GM18507 (cell line): ENCODE measurements at places on chromosomes 13 and 19.

DNA sequence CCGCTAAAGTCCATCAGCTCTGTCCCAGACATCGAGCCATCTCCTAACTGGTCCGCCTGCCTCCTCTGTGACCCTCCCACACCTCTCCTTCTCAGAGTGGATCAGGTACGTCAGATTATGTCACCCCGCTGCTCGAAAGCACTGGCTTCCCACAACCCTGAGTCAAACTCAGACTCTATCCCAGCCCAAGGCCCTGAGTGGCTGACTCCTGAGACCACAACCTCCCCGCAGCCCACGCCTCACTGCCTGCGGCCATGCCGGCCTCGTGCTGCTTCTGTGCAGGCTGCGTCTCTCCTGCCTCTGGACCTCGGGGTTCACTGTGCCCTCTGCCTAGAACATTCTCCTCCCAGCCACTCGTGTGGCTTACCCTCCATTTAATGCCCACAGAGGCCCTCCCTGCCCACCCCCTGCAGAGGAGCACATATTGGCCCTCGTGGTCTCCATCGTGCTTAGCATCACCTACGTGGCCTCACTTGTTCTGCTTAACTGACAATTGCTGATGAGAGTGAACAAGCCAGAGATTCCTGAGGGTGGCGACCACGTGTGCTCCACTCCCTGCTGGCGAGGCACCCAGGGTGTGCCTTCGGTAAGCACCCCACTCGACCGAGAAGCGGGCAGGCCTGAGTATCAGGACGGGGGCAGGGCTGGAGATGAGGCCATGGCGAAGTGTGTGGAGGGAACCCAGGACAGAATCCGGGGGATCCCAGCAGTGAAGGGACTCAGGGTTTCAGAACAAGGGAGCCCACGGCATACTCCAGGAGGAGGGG, 13.5 kb upstream of the FKRP start:
- DNase-seq, result no peak

DNA sequence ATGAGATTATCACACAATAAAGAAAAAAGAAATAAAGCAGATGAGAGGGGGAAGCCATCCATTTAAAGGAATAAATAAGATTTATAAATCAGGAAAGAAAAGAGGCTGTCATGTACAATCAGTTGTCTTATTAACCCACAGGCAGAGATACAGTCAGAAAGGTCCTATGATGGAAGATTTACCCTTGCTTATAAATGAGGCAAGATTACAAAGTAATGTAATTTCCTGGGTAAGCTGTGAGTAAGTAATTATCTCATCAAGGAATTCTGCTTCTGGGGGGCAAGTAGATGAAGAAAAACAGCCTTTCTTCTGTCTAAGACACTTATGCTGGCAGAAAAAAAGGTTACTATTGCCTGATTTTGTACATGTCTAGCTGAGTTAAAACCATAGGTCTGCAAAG, 146.4 kb downstream of the FGF14 start:
- DNase-seq, result no peak

DNA sequence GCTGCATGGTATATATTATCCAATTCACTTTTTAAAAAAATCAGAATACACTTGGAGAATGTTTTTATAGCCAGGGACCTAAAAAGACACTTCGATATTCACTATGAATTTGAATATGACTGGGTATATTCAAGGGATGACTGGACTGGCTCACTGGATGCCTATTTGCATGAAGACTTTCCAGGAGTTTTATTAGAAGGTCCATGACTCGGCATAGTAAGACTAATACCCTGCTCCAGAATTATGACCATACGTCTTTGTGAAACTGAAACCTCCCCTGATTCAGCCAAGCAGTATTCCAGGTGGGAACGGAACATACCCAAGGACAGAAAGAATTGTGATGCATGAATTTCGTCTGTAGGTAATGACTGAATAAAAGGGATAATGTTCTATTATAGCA, 3.9 kb upstream of the FAM216B start:
- no peak for DNase-seq

DNA sequence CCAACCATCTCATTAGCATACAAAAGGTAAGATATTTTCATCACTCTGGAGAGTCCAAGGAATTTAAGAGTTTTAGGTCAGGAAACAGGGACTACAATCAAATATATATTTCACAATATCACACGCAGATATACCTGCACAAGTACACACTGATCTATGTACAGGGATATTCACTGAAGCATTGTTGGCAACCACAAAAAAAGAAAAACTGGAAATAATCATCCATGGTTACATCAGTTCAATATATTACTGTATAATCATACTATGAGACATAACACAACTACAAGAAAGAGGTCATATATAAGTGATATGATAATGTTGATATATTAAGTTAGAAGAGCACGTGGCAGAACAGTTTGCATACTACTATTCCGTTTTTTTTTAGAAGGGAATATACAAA, 2.2 kb upstream of the SERP2 start:
- no peak for DNase-seq

DNA sequence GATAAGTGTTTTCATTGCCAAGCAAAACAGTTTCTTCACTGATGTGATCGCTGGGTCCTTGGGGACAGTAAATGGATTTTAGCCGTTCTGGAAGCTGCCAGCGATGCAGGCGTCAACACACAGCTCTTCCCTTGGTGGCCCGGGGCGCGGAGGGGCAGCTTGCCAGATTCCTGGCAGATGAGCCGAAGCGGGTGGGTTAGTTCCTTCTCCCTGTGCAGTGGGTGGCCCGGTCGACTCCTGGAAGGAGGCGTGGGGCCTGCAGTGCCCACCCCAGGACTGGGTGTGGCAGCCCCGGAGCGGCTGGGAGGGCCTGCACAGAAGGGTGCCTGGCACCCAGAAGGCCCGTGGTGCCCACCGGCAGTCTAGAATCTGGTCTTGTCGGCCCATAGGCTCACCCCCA, 69.0 kb downstream of the KDM4B start:
- no peak for DNase-seq

GRCh38 chr19:1851654-1852580, 3.6 kb upstream of the REXO1 start:
- DNase-seq, result no peak

- no peak for DNase-seq
These were observed 255.9 kb upstream of the SOX21 start for GRCh38 chr13:94968040-94968756.

DNA sequence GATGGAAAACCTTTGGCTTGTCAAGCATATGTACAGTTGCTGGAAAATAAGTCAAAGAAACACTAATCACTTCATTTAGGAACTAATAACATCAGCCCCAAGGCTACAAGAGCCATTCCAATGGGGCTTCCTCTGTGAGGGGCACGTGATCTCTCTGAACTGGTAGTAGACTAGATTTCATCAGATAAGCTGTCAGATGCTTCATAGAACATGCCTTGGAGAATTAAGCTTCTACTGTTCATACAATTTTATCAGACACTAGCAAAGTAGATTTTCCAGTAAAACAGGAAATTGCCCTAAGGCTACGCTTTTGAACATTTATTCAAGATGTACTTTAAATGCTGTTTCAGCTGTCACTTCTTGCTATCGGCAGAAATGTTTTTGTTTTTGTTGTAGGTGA, 107.8 kb downstream of the EDNRB start:
- no peak for DNase-seq

DNA sequence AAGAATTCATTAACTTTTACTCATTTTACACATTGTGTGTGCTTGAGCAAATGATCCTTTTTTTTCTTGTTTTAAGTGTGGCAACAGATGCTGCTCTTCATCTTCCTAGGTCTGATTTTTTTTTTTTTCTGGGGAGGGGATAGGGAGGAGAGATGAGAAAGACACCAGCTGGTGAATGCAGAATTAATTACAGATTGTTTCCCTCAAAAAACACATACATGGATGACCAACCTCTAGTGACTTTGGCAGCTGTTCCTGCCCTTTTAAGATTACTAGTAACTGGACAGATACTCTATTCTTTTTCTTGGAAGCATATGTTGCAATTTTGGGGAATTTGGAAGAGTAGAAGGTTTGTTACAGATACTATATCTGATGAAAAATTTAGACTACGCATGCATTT, 103.6 kb upstream of the MYO16 start:
- DNase-seq, result no peak

- DNase-seq, result no peak
These were observed 9.2 kb downstream of the LGALS4 start for GRCh38 chr19:38803543-38803942.

- no peak for DNase-seq
These were observed 86.0 kb downstream of the STK24 start for GRCh38 chr13:98490866-98491265.

DNA sequence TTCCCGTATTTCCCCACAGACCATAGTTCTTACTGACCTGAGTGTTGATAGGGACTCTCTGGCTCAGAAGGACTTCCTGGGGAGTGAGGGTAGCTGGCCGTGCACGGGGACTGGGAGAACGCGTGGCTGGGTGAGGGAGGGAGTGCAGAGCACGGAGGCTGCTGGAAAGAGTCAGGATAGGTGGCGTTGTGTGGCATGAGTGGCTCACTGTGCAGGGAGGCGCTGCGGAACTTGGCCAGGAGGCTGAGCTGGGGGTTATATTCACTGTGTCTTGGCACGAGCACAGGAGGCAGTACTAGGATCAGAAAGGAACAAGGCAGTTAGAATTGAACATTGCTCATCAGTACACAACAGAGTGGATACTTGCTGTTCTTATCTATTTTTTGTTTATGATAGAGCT, 47.4 kb downstream of the SMAD9 start:
- DNase-seq, result no peak

DNA sequence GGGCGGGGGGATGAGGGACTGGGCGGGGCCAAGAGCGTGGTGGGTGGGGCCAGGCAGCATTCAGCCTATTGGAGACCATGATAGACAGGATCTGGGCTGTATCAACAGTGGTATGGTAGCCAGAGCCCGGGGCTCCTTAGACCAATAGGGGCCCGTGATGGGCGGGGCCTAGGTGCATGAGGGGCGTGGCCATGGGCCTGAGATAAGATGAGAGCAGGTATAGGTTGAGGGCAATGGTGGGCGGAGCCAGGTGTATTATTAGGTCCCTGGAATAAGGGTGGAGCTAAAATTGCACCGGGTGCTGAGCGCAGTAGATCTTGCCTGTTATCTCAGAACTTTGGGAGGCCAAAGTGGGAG, 5.3 kb downstream of the ABCA7 start:
- no peak for DNase-seq

GRCh38 chr19:7852851-7853769, 21.1 kb downstream of the PRR36 start:
- DNase-seq, result peak; percentile 88

DNA sequence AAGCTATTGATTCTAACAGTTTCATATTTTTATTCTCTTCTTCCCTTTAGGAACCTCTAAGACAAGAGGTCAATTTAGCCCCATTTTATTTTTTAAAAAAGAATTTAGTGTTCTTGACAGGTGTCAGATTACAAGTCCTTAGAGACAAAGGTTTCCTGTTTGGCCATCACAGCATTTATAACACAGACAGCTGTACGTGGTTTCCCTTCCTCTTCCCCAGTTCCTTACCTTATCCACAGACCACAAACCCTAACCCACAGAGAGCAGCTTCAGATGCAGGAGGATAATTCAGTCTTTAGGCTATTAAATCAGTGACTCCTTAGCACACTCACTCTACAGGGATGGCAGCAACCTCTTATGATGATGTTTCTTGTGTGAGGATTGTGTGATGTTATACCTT, 1210.1 kb downstream of the DIAPH3 start:
- no peak for DNase-seq

DNA sequence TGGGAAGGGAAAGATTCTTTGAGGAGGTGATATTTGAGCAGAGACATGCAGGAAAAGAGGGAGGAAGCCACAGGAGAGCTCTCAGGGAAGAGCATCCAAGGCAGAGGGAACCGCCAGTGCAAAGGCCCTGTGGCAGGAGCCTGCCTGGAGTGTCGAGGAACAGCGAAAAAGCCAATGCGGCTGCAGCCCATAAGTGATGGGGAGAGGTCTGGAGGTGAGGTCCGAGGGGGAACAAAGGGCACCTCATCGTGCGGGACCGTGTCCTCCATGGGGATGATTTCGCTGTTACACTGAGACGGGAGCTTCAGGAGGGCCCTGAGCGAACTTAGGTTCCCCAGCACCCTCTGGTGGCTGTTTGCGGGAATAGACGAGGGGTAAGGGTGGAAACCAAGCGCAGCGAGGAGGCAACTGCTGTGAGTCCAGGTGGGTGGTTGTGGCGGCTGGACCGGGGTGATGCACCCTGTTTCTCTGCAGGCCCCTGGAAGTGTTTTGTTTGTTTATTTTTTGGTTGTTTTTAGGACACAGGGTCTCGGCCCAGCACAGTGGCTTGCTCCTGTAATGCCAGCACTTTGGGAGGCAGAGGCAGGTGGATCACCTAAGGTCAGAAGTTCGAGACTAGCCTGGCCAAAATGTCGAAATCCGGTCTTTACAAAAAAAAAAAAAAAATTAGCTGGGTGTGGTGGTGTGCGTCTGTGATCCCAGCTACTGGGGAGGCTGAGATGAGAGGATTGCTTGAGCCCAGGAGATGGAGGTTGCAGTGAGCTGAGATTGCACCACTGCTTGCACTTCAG, 5.9 kb upstream of the EHD2 start:
- DNase-seq, result peak; percentile 50

DNA sequence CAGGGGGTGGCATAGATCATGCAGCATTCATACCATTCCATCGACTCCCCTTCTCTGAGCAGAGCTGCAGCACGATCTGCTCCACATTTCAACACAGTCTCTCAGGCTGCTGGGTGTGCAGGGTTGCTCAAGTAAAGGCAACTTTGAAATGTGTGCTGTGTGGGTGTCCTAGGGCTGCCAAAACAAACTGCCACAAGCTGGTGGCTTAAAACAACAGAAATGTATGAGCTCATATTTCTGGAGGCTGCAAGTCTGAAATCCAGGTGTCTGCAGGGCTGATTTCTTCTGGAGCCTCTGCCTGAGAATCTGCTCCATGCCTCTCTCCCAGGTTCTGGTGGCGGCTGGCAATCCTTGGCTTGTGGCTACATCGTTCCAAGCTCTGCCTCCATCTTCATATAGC, 63.7 kb upstream of the WDFY2 start:
- DNase-seq, result no peak

DNA sequence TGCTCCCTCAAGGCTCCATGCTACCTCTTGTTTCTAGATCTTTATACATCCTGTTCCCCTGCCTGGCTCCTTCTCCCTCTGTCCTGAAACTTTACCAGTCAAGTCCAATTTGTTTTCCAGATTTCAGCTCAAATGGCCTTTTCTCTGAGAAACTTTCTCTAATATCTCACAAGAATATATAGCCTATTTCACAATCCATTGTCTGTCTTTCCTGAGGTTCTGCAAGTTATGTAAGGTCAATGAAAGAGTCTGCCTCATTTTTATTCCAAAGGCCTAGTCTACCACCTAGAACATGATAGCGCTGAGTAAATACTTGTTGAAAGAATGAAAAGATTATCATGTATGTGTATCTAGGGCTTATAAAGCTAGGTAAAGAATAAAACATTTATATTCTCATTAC, 348.8 kb downstream of the SPRY2 start:
- DNase-seq, result no peak

- DNase-seq, result no peak
These were observed 222.4 kb upstream of the IRS2 start for GRCh38 chr13:110008816-110009215.
